ENCODE measurements at places on chromosomes 16 and 17.
A peak's percentile ranks its signal among the peaks of the same experiment; 100 is the strongest.

- no peak for DNase-seq
These were observed 1.5 kb upstream of the PRKCA start for GRCh38 chr17:66300956-66301355.

- DNase-seq = no peak
These were observed 29.0 kb downstream of the FCSK start for GRCh38 chr16:70483426-70483825.

GRCh38 chr16:85652431-85653221 lies 36.1 kb downstream of the GINS2 start:
- DNase-seq = peak; percentile 73

- DNase-seq = no peak
These were observed 29.3 kb upstream of the TNFRSF13B start for GRCh38 chr17:17001076-17001777.

DNA sequence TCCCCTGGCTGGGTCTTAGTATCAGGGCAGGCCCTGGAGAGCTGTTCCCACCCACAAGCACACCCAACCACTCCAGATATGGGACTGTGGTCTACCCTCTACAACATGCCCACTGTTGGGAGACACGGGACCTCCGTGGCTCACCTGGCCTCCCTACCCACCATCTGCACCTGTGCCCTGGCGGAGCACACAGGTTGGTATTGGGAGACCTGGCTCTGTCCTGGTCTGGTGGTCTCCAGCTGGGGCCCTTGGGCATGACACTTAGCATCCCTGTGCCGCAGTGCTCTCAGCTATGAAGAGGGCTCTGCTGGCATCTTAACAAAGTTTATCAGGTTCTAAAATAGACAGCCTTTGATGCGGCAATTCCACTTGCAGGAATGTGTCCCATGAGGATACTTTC lies 5.8 kb downstream of the C16orf95 start:
- no peak for DNase-seq

- DNase-seq = no peak
These were observed 1.3 kb upstream of the MT1M start for GRCh38 chr16:56631197-56631596.

- DNase-seq = no peak
These were observed 763 bp upstream of the SOX9 start for GRCh38 chr17:72119873-72120641.

- DNase-seq = peak; percentile 47
These were observed 55.8 kb upstream of the GSE1 start for GRCh38 chr16:85557083-85557970.

DNA sequence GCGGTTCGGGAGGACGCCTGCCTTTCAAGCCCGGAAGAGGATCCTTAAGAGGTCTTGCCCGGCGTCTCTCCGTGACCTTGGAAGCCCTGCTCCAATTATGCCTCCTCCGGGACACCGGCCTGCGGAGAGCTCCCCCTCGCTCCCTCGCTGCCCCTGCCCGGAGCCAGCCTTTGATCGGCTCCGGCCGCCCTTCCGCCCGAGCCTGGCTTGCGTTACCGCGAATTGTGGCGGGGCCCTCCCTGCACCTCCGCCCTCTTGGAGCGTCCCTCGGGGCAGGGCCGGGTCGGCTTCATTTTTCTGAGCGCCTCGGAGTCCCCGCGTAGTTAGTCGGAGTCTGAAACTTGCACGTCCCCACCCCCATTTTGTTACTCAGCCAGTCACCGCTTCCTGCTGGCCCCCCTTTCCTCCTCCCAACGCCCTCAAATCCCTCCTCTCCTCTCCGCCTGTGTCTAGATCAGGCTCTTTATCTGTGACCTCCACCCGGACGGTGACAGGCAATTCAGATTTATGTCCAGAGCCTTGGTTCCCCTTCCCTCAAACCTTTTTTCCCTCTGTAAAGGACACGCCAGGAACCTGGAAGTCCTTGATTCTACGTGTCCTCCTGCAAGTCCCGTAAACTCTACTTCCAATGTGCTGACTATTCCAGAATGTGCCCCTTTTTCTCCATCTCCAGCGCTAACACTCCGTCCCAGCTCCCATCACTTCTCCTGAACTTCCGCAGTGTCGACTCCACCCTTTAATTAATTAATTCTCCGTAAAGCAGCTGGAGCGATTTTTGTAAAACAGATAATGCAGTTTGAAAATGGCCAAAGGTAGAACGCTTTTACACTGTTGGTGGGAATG lies 569 bp upstream of the RABEP2 start:
- DNase-seq = peak; percentile 77

DNA sequence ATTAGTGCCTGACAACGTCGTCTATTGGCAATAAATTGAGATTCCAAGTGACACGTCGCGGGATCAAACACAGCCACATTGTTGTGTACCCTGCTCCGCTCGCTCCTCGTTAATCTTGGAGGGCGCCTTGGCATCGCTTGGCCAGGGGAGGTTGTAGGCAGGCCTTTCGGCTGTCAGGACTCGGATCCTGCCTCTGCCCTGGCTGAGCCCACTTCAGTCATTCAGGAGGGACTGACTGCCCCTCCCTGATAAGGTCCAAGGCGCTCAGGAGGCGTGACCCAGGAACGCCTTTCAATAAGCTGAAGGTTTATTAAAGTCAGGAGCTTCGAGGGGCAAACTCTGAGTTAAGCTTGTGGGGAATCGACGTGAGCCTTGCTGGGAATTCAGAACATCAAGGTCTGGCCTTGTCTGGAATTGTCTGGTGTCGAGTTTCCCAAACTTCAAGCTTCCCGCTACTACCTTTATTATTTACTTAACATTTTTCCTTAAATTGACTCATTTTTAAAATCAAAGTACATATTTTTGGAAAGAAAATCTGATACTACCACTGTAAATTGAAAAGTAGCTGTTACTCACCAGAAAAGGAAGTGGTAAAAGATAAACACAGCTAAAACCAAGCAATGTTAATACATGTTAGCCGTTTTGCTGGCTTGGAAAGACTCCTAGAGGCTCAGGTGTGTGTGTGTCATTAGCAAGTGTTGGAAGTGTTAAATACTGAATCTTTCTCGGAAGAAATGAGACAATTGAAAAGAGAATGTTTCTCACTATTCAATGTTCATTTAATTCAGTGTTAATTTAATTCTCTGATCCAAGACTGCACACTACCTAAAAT lies 5.3 kb upstream of the IRX3 start:
- no peak for DNase-seq

- no peak for DNase-seq
These were observed 3.2 kb downstream of the CRISPLD2 start for GRCh38 chr16:84822990-84823389.

DNA sequence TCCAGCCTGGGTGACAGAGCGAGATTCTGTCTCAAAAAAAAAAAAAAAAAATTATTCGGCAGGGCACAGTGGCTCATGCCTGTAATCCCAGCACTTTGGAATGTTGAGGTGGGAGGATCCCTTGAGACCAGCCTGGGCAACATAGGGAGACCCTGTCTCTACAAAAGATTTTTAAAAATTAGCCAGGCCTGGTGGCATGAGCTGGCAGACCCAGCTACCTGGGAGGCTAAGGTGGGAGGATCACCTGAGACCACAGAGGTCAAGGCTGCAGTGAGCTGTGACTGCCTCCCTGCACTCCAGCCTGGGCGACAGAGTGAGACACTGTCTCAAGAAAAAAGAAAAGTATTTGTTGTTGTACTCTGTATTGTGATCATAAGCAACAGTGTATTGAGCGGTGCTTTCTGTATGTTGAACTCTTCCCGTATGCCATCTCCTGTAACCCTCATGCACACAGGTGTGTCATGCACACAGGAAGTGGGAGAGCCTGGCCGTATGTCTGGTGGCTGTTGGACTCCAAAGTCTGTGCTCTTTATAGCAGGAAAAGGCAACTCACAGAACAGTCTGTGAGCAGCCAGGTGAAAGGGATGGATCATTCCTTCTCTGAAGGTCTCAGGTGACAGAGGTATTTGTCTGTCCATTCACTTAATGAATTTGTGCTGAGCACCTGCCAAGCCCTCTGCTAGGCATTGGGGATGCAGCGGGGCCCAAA lies 17.1 kb downstream of the CDH1 start:
- DNase-seq = no peak

GRCh38 chr17:44324571-44325275 lies at the start of gene SLC25A39:
Gene SLC25A39 (minus strand): TSS chr17:44324823. CDS start chr17:44323562, 1,261 bp downstream.
- peak; percentile 96 for DNase-seq

All from uterus (tissue), 4 donors.